ENCODE measurements at places on chromosomes 3 and 15.
A peak's percentile ranks its signal among the peaks of the same experiment; 100 is the strongest.

GRCh38 chr3:112561484-112561733 is 353 bp downstream of the ATG3 start:
- DNase-seq: peak; percentile 59

- DNase-seq: no peak
These were observed 227.6 kb downstream of the KLF13 start for GRCh38 chr15:31554261-31554660.

- no peak for DNase-seq
These were observed 226.2 kb upstream of the IGF1R start for GRCh38 chr15:98422130-98422478.

- no peak for DNase-seq
These were observed at the start of gene ZIC1 for GRCh38 chr3:147409143-147410115. ZIC1 (plus strand) TSS chr3:147409365; CDS start chr3:147410113, 748 bp downstream.

GRCh38 chr15:34336991-34337556 is 507 bp downstream of the SLC12A6 start:
- DNase-seq: no peak

DNA sequence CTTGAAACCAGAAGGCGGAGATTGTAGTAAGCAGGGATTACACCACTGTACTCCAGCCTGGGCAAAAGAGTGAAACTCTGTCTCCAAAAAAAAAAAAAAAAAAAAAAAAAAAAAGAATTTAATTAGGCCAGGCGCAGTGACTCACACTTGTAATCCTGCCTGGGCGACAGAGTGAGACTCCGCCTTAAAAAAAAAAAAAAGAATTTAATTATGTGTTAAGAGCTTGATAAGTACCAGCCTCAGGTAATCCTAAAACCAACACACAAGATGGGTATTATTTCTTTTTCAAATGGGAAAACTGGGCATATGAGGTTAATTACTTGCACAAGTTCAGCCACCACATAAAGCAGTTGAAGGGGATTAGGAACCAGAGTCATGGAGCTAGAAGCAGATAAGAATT is 49.0 kb downstream of the PBRM1 start:
- DNase-seq: no peak

GRCh38 chr15:78193731-78194567 is 40.4 kb downstream of the ACSBG1 start:
- no peak for DNase-seq

DNA sequence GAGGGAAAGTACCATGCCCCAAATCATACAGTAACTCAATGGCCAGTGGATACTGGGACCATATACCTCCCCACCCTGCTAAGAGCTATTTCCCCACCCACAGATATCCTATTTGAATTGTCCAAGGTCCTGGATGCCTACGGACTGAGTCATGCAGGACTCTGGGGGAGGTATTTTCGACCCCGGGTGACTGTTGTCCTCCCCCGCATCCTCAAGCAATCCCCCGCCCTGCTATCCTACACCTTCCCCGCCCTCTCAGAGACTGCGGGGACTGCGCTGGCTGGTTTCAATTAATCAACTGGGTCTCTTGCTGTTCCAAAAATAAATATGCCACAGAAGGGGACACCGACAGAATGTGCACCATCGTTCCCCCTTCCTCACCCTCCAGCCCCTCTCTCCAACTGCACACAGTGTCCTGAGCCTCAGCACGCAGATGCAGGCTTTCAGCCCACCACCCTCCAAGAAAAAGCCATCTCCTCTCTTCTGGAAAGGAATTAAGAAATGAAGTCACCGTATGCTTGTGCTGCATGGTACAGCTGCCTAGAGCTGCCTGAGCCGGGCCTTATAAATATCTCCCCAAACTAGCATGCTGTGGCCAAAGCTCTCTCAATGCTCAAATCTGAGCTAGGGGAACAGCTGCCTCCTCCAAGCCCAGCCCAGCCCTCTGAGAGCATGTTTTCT is 8.1 kb downstream of the CAV3 start:
- peak; percentile 67 for DNase-seq

DNA sequence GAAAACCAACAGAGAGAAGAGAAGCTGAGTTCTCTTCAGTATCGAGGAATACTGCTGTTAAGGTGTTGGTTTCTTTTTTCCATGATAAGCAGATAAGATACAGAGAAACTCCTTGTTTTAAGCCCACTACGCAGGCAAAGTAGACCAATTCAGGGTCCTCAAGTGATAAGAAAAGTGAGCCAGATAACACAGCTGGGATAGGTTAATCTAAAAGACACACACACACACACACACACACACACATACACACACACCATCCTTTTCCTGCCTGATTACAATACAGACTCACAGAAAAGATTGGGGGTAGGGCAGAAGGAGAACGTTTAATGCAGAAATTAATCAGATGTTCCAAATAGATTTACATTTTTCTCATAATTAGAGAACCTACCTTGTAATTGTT is 6.5 kb upstream of the PHLDB2 start:
- DNase-seq: no peak

- DNase-seq: no peak
These were observed 10.5 kb downstream of the FILIP1L start for GRCh38 chr3:100103558-100104441.
